HepG2 (cell line): ENCODE measurements at places on chromosomes 6 and 20.

GRCh38 chr6:14067656-14068055 lies 49.9 kb upstream of the CD83 start:
- H3K27ac ChIP-seq = no peak overlapping the region
- H3K4me3 ChIP-seq = no peak overlapping the region
- DNase-seq = no peak
- H3K36me3 ChIP-seq = no peaks in the 10 kb centered on the region
- peaks cover 1% of the 10 kb centered on the region; the same call in 1 of the 2 replicates for H3K27me3 ChIP-seq

GRCh38 chr6:49541210-49541724 lies 9.2 kb upstream of the C6orf141 start:
- H3K27me3 ChIP-seq = no peaks in the 10 kb centered on the region; the same call in 1 of the 2 replicates
- H3K27ac ChIP-seq = no peak overlapping the region
- H3K36me3 ChIP-seq = no peaks in the 10 kb centered on the region
- H3K4me3 ChIP-seq = no peak overlapping the region
- DNase-seq = peak; percentile 57

DNA sequence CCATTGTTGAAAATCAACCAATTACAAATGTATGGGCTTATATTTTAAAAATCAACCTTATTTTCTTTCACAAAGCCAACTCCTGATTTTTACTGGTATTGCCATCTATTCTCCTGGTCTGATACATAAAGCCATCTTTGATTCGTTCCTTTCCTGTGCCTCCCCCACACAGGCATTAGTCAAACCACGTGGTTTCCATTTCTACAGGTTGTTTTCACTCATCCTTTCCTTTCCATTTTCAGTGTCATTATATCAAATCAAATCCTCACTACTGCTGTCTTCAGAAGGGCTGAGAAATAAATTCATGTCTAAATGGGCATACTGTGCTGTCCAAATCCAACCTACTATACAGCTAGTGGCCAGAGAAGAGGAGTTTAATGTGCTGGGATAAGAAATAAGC lies 281.3 kb downstream of the FOXC1 start:
- no peak overlapping the region for H3K27ac ChIP-seq
- no peaks in the 10 kb centered on the region for H3K27me3 ChIP-seq

DNA sequence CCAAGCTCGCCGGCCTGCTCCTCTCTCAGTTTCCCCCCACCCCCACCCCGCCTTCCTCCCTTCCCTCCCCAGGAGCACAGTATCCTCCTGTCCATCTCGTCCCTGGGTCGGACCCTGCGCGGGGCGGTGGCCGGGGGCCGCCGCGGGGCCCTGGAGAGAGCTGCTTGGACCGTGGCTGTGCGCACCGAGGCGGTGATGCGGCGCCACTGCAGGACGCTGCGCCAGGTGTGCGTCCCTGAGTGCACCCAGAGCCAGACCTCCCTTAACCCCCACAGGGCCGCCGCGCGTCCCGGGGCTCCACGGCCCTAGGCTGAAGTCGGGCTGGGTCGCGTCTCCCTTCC lies 2.2 kb downstream of the C20orf204 start:
- H3K4me3 ChIP-seq = no peak overlapping the region
- no peak for DNase-seq
- H3K27ac ChIP-seq = no peak overlapping the region
- peaks cover 65% of the 10 kb centered on the region for H3K4me1 ChIP-seq

DNA sequence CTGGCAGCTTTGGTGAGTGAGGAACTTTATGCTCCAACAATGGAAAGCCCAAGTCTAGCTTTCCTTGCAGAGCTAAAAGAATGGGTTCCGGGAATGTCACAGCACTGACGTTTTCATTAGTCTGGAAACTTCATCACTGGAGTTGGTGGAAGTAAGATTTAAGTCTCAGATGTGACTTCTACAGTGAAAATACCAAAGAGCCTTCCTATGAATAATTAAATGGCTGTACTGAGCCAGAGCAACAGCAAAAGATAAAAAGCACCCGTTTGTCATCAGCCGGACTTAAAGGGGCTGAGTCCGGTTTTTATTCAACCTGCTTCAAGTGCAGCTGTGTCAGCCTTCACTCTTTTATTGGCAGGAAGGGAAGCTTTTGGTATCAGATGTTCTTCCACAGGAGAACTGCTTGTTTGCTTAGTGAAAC lies 46.5 kb upstream of the SHLD1 start:
- no peaks in the 10 kb centered on the region for H3K27me3 ChIP-seq
- no peak for DNase-seq
- H3K4me1 ChIP-seq = peaks cover 29% of the 10 kb centered on the region
- H3K36me3 ChIP-seq = no peaks in the 10 kb centered on the region
- no peak overlapping the region for H3K4me3 ChIP-seq

DNA sequence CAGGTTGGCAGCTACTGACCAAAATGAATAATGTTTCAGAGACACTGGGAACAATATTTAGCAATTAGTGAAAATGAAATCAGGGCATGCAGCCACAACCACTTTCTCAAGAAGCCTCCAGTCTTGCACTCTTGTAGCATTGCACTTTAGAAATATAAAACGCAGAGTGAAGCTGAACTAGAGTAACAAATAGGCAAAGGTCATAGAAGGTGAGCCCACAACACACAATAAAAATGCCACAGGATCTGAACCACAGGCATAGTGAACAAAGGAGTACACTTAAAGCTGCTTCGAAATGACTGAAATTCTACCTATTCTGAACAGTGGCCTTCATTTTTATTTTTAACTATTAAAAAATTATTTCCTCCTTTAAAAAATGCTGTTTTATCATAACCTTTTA lies 25.0 kb downstream of the DDO start:
- DNase-seq = no peak
- no peak overlapping the region for H3K4me3 ChIP-seq
- H3K4me1 ChIP-seq = peaks cover 40% of the 10 kb centered on the region
- no peaks in the 10 kb centered on the region for H3K36me3 ChIP-seq
- H3K27me3 ChIP-seq = no peaks in the 10 kb centered on the region

DNA sequence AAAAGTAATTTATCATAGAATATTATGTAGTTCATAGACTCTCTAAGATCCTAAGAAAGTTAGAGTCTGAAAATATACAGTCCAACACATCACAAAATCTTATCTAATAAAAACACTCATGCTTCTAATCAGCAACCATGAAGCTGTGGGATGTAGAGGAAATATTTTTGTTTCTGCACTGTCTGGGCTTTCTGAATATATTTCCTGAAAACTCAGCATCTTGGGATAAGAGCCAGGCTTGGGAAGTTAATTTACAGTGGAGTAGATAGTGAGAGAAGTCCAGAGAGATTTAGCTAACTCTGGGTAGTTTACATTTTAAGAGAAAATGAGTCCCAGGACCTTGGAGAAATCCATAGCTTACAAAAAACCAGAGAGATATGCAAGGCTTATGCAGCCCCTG lies 150.4 kb upstream of the BMP5 start:
- no peaks in the 10 kb centered on the region for H3K36me3 ChIP-seq
- DNase-seq = no peak
- H3K27me3 ChIP-seq = no peaks in the 10 kb centered on the region
- H3K4me1 ChIP-seq = no peaks in the 10 kb centered on the region

DNA sequence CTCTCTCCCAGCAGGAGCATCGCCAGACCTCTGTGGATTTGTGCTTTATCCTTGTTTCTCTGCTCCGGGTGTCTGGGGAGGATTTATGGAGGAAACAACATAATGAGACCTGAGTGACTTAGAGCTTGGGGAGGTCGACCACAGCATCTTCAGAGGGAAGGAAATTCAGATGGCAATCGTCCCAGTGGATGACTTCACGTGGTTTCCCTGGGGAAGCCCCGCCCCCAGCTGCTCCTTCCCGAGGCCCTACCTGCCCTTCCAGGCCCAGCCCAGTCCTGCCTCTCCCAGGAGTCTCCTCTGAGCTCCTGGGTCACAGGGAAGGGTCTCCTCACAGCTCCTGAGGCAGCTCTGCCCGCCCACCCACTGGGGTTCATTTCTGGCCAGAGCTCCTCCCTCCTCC lies 430.3 kb upstream of the SULF2 start:
- H3K4me1 ChIP-seq = peaks cover 19% of the 10 kb centered on the region
- H3K4me3 ChIP-seq = no peak overlapping the region
- no peak overlapping the region for H3K27ac ChIP-seq
- no peaks in the 10 kb centered on the region; the same call in 1 of the 2 replicates for H3K27me3 ChIP-seq
- no peak for DNase-seq

DNA sequence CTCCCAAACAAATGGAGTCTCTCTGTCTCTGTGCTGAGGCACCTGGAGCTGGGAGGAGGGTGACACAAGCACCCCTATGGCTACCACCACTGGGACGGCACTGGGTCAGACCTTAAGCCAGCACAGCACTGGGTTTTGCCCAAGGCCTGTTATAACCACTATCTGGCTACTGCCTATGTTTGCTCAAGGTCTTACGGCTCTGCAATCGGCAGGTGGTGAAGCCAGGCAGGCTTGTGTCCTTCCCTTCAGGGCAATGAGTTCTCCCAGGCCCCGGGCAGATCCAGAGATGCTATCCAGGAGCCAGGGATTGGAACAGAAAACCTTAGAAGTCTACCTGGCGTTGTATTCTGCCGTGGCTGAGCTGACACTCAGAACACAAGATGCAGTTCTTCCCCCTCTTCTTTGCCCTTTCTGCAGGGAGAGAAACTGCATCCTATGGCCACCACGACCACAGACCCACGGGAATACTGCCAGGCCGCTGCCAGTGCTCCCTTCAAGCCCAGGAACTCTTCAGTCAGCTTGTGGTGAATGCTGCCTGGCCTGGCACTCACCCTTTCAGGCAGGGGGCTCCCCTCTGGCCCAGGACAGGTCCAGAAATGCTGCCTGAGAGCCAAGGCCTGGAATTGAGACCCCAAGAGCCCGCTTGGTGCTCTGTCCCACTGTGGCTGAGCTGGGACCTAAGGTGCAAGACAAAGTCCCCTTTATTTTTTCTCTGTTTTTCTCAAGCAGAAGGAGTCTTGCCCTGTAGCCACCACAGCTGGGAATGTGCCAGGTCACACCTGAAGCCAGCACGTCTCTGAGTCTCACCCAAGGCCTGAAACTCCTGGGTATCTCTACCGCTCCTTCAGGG lies 67.0 kb upstream of the FRMD1 start:
- DNase-seq = no peak
- no peak overlapping the region for H3K4me3 ChIP-seq
- peaks cover 23% of the 10 kb centered on the region; the same call in 2 of the 3 replicates for H3K27me3 ChIP-seq

- no peak overlapping the region for H3K27ac ChIP-seq
- peaks cover 58% of the 10 kb centered on the region for H3K4me1 ChIP-seq
Observed at GRCh38 chr20:21048841-21049273, 57.3 kb downstream of the LINC00237 start.

DNA sequence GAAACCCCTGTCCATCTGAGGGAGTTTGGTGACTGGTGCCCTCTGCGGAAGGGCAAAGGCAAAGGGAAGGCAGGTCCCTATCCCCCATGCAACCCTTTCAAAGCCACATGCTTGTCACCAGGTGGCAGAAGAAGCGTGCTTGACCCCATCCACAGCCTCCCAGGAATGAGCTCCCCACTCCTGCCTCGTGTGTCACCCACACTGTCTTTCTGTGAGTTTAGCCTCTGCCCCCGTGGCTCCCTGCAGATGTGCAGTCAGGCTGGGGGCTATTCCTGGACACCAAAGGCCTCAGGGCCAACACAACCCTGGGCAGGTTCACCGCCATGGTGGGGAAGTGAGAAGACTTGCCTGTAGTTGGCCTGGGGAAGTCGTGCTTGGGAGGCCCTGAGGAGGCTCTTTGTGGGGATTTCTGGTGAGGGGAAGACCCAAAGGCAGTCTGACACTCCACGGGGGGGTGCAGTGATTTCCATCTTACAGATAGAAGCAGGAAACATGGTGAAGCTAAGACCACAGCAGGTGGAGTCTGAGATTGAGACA lies 16.6 kb upstream of the PCMTD2 start:
- H3K4me1 ChIP-seq = peaks cover 90% of the 10 kb centered on the region
- H3K27ac ChIP-seq = peak overlapping the region; percentile 69
- H3K27me3 ChIP-seq = no peaks in the 10 kb centered on the region
- H3K36me3 ChIP-seq = no peaks in the 10 kb centered on the region
- no peak overlapping the region for H3K4me3 ChIP-seq
- peak; percentile 49 for DNase-seq

DNA sequence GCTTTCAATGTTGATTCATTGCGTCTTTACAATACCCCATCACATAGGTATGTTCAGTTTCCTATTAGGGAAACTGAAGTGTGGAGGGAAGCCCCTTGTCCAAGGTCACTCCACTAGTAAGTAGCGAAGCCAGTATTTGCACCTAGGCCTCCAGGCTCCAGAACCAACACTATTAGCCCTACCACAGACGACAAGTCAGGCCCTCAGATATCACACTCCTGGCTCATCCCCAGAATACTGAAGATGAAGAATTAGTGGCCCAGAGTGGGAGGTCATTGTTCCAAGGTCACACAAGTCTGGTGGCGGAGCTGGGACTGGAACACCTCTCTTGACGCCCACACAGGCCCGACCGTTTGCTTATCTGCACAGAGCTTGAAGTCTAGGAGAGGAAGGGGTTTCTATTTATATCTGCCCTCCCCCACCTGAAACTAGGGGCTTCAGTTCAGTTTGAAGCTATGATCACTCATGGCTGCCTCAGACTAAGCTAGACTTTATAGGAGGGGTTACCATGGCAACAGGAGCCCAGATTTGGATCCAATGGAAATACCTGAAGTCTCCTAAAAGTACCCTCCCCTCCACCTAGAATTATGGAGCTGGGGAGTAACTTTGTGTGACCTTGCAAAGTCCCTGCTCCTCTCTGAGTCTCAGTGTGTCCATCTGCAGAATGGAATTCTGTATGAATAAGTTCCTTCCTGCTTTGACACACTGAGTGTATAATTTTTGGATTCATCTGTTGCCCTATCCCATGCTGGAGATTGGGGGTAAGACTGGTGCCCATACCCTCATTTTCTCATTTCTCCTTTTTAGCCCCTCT lies 2.2 kb downstream of the SNTA1 start:
- H3K27me3 ChIP-seq = peaks cover 6% of the 10 kb centered on the region; the same call in 1 of the 3 replicates
- peak; percentile 71 for DNase-seq
- no peak overlapping the region for H3K27ac ChIP-seq
- no peak overlapping the region for H3K4me3 ChIP-seq
- no peaks in the 10 kb centered on the region for H3K36me3 ChIP-seq

- H3K27ac ChIP-seq = no peak overlapping the region
- H3K4me1 ChIP-seq = peaks cover 16% of the 10 kb centered on the region
- no peak for DNase-seq
- no peak overlapping the region for H3K4me3 ChIP-seq
- no peaks in the 10 kb centered on the region for H3K36me3 ChIP-seq
- no peaks in the 10 kb centered on the region for H3K27me3 ChIP-seq
Observed at GRCh38 chr6:150666071-150666470, 66.4 kb downstream of the PLEKHG1 start.

DNA sequence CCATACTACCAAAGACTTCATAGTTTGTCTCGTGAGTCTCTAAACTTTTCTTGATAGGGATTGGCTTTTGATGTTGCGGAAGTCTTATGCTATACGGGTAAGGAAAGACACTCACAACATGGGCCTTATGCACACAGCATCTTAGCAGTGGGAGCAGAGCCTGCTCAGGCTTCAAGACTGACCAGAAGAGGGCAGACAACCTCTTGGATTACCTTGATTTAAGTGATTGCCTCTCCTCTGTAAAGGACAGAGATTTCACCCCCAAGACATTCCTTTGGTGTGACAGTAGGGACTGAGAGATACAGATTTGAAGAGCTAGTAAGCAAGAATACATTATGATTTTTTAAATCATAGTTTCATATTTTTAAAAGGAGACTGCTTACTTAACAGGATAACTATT lies 71.0 kb upstream of the SAMD3 start:
- no peak overlapping the region for H3K27ac ChIP-seq
- H3K27me3 ChIP-seq = no peaks in the 10 kb centered on the region
- H3K4me1 ChIP-seq = no peaks in the 10 kb centered on the region
